Psoas muscle (tissue), 8 donors: ENCODE measurements at places on chromosomes 1 and 21. TPM values are rescaled to one million over a fixed set of nuclear protein-coding genes. Genes with fewer than 3 reads are reported as not detected.

DNA sequence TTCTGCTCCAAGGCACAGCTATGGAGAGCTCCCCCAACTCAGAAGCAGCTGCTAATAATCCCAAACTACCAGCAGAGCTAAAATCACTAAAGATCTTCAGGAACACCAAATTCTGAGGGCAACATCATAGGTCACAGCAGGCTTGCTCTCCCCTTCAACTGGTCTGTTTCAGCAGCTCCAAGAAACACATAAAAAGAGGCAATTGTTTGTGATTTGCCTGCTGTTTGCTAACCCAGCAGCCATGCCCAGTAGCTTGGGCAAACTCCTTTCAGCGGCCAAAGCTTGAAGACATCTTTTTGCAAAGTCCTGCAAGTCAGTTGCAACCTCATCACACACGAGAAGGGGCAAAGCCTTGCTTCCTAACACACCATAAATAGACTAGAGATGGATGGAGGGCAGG lies 8.9 kb downstream of the ERI3 start:
- no peak for DNase-seq

DNA sequence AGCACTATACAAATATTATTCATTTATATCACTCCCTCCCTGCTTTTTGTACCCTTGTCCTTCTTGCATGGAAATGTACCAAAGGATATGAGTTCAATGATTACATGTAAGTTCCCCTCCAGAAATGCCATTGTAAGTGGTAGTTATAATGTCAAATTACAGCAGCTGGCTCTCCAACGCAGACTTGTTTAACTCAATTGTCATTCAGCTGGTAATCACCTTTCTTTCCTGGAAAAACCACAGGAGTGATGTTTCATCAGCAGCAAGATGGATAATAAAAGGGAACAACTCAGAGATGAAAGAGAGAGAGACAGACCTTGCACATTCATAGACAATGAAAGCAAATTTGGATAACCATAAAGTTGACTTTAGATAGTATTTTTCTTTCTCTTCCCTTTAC lies 578.6 kb upstream of the PBX1 start:
- no peak for DNase-seq

GRCh38 chr1:226553266-226553923 lies 4.8 kb downstream of the STUM start:
- DNase-seq, result no peak

KRTAP13-2 gene
- not detected for total RNA-seq

DNA sequence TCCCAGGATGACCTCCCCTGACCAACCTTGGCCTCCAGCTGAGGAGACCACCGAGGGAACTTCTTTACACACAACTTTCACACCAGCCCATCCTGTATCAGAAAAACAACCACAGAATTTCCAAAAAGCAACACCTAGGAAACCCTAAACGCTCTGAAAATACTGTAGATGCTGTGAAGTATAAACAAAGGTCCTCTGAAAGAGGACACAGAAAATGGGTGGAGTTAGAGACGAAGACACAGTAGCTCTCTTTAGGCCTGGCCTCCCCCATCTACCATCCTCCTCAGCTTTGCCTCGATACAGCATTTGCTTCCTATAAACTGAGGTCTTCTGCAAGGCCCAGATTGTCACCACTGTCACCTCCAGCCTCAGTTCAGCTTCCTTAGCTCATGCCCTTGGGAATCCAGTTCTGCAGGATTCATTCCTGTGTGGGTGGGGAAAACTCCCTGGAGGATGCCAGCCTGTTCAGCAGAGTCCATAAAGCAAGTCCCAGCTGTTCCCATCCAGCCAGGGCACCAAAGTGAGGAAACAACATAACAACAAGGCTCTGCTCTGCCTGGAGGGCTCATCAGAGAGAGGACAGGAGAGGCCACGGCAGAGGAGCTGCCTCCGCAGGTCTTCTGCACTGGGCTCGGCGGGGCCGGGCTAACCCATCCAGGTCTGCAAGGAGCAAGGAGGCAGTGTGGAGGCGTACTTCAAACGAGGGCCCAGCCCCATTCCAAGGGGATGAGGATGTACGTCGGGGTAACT lies 15.0 kb downstream of the PIK3C2B start:
- DNase-seq, result no peak

C1orf210 gene
- total RNA-seq, result not detected

NR0B2 gene
- total RNA-seq, result 1.1 TPM

- DNase-seq, result no peak
These were observed 3.9 kb upstream of the SLC27A3 start for GRCh38 chr1:153771261-153771660.

GRCh38 chr1:221458447-221459156 lies 283.3 kb downstream of the DUSP10 start:
- DNase-seq, result no peak

- no peak for DNase-seq
These were observed 57.0 kb downstream of the CHRM3 start for GRCh38 chr1:239443361-239443760.

- no peak for DNase-seq
These were observed 226.3 kb downstream of the HLX start for GRCh38 chr1:221105578-221105977.

DNA sequence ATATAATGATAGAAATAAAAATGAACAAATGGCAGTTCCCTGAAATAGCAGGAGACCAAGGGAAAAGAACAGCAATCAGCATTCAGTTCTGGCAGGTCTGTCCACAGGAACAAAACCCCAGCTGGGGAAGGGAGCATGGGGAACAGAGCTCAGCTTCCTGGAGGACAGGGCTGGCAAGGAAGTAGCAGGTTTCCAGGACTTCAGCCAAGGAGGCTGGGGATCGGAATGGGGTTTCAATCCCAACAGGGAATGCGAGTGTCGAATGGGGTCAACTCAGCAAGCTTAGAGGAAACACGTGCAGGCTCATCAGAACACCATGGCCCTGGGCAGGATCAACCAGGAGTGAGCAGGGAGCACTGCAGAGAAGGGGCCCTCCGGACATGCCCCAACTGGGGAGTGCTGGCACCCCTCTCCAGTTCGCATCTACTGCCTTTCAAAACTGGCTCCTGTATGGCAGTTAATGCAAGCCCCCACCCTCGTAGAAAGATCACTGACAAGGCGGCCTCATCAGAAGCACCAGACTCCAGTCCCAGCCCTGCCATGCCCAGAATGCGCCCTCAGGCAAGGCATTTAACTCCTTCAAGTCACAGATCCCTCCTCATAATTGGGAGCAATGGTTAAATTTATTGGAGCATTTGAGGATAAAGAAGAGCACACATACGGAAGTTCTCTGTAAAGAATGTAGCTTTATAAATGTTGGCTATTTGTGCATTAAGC lies 72.4 kb downstream of the SEC16B start:
- DNase-seq, result no peak

- DNase-seq, result no peak
These were observed 383.8 kb upstream of the VAMP3 start for GRCh38 chr1:7387053-7387927.

DNA sequence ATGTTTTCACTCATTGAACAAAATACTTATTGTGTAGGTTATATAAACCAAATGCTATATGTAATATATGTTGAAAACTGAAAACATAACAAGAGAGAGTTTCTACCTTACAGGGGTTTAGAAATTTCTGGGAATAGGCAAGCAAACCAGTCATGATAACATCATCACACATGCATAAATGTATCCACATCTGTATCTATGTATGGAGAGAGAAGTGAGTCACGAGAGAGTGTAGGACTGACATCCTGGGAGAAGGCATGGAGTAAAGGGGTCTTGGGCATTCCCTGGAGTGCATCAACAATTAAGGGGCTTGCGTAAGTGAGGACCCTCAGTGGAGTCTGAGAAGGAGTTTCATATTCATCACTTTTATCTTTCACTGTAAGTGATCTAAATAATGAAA lies 65.5 kb downstream of the PCNX2 start:
- no peak for DNase-seq

ATP5IF1 gene
- 295 TPM for total RNA-seq
